T follicular helper cell (primary cell): ENCODE measurements at places on chromosomes 1 and 21.
A peak's percentile ranks its signal among the peaks of the same experiment; 100 is the strongest.

- DNase-seq = no peak
Measured at GRCh38 chr1:51623450-51623849, 6.6 kb downstream of the OSBPL9 start.

- DNase-seq = no peak
Measured at GRCh38 chr1:109912214-109912861, 1.7 kb downstream of the CSF1 start.

DNA sequence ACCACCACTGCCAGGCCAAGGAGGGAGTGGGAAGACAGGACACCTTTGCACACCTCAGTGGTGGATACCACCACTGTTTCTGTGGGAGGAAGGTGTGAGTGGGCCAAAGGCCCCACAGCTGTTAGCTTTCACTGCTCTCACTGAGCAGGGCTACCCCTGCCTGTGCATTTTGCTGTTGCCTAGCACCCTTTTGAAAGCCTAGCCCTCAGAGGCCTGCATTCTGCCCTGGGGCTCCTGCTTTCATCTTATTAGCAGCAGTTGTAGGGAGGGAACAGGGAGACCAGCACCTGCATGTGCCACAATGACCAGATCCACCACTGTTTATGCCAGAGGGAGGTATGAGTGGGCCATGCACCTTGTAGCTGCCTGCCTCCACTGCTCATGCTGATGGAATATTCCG lies 110.9 kb upstream of the C21orf91 start:
- DNase-seq = no peak

- DNase-seq = no peak
Measured at GRCh38 chr21:25191141-25191540, 416.1 kb downstream of the MRPL39 start.

GRCh38 chr1:173853074-173853473 lies 14.7 kb downstream of the GAS5 start:
- DNase-seq = no peak

GRCh38 chr21:33169359-33169758 lies 60.4 kb upstream of the IFNAR2 start:
- no peak for DNase-seq

- DNase-seq = no peak
Measured at GRCh38 chr1:221150996-221151395, 271.8 kb downstream of the HLX start.

DNA sequence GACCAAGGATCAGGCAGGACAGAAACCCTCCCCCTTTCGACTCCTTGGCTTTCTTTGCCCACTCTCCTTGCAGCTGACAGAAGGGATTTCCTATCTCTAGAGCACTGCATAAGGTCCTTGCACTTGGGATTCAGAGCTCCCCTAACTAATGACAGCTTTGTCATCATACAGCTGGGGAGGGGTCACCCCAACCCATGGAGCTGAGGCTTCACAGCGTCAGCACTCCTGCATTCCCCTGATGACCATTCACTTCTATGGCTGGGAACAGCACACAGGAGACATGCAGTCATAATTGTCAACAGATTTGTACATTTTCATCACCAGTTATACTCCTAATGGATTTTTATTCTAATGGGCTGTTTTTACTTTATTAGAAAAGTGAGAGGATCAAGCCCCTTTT lies 161.7 kb upstream of the C1orf87 start:
- DNase-seq = no peak

- DNase-seq = no peak
Measured at GRCh38 chr1:153624965-153625611, 2.2 kb downstream of the S100A13 start.

DNA sequence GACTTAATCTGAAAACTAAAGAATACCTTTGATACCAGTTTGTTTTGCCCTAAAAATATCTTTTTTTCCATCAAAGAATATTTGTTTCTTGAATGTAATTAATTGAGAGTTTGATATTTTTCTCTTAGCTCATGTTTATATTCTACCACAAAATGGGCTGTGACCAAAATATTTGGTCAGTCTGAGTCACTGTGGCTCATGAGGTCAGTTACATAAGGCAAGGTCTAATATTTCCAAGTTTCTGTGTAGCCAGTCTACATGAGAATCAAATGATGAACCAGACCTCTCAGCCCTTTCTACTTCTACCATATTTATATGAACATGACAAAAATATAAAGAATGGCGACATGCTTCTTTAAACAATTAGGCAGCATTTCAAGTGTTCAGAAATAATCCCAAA lies 83.0 kb upstream of the IVNS1ABP start:
- no peak for DNase-seq

DNA sequence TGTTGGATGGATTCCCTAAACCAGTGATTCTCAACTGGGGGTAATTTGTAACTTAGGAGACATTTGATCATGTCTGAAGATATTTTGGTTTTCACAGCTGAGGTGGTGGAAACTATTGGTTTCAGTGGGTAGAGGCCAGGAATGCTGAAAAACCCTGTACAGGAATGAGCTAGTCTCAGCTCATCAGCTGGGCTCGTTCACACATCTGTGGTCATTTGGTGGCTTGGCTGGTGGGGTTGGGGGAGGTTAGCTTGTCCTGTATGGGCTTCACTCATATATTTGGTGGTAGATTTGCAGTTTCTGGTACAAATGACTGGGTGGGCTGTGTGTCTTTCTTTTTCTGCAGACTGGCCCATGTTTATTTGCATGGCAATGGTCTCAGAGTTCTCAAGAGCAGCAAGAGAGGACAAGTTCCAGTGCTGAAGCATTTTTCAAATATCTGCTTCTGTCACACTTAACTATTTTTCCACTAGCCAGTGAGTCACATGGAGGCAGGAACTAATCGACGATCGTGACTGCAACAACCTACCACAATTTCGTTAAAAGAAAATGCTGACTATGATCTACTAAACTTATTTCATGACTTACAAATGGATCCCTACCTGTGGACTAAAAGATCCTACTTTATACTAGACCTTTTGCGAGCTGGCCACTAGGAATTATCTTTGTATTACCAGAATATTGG lies 321.7 kb upstream of the PLXNA2 start:
- DNase-seq = no peak

- no peak for DNase-seq
Measured at GRCh38 chr1:228415853-228416216, 826 bp downstream of the TRIM17 start.

DNA sequence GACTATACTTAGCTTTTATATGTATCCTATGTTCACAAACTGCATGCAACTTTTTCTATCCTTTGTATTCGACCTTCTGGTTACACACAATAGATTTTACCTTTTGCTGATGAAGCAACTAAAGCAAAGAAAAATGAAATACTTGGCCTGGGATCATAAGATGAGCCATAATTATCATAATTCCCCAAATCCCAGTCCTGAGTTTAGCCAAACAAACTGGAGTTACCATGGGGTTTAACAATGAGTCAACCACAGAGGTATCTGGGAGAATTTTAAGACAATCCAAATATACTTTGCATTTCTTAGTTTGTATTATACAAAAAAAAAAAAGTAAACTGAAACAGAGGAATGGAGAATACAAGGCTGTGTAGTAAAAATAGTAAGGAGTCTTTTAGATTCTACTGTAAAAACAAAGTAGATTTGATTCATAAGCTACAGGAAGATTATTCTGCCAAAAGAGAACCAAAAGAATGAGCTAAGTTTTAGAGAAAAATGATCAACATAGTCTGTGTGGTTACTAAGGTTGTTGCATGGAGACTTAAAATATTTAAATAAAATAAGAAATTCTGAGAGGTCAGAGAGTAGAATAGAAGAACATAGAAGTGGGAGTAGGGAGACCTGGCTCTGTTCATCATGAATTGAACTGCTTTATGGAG lies 60.4 kb upstream of the GORAB start:
- DNase-seq = no peak

DNA sequence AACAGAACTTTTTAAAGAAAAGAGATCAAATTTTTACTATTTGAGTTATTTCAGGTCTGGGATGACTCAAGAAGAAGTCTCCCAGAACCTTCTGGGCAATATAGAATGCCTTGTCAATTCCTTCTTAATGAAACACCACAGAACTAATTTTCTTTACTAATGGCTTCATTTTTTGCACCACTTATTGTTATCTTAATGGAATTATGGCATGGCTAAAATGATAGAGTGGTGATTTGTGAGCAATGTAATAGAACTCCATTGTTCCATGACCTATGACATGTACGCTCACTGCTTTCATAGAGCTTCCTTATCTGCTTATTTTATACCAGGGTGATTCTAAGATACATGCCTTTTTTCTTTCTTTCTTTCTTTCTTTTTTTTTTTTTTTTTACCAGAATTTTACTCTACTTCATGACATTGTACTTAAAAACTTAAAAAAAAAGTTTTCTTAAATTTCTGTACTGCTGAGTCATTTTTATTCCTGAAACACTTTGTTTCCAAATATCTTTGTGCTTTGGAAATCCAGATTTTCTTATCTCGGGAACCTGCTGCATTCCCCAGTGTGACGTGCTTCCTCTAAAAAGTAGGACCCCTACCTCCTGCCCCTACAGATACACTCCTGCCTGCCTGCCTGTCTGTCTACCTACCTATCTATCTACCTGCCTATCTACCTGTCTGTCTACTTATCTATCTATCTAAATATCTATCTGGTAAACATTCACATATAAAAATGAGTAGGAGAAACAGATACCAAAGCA lies 284.9 kb downstream of the PBX1 start:
- DNase-seq = no peak

- DNase-seq = peak; percentile 17
Measured at GRCh38 chr21:39441502-39442475, 3.8 kb downstream of the LCA5L start.

DNA sequence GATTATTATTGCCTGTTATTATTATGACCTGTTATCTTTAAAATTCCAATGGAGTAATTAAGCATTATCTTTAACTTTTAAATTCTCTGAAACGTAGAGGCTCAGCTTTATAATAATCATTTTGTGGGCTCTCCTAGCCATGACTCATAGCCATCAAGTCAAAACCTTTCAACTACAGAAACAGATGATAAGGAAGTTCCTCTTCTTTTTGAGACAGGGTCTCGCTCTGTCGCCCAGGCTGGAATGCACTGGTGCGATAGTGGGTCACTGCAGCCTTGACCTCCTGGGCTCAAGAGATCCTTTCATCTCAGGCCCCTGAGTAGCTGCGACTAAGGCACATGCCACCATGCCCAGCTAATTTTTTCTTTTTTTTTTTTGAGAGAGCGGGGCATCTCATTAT lies 43.5 kb downstream of the CHML start:
- no peak for DNase-seq

GRCh38 chr1:40232444-40232843 lies 15.3 kb upstream of the TMCO2 start:
- peak; percentile 23 for DNase-seq

DNA sequence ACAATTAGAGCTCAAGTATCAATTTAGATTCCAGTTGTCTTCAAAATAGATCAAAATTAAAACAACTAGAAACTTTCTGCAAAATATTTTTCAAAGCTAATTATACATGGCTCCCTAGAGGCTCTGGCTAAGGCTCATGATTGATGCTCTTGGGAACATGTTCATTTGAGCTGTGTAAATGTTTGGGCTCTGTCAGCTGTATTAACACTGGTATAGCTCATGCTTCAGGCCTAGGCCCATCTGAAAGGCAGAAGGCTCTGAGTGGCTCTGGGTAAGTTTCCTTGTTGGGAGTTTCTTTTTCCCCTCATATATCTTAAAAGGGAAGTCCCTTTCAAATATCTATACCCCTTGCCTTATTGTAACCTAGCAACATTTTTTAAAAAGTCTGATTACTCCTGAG lies 81.3 kb downstream of the UROD start:
- no peak for DNase-seq

GRCh38 chr1:40413527-40414252 lies 36.6 kb upstream of the ZFP69B start:
- DNase-seq = no peak

GRCh38 chr1:42767510-42768000 lies 506 bp downstream of the C1orf50 start:
- DNase-seq = no peak

DNA sequence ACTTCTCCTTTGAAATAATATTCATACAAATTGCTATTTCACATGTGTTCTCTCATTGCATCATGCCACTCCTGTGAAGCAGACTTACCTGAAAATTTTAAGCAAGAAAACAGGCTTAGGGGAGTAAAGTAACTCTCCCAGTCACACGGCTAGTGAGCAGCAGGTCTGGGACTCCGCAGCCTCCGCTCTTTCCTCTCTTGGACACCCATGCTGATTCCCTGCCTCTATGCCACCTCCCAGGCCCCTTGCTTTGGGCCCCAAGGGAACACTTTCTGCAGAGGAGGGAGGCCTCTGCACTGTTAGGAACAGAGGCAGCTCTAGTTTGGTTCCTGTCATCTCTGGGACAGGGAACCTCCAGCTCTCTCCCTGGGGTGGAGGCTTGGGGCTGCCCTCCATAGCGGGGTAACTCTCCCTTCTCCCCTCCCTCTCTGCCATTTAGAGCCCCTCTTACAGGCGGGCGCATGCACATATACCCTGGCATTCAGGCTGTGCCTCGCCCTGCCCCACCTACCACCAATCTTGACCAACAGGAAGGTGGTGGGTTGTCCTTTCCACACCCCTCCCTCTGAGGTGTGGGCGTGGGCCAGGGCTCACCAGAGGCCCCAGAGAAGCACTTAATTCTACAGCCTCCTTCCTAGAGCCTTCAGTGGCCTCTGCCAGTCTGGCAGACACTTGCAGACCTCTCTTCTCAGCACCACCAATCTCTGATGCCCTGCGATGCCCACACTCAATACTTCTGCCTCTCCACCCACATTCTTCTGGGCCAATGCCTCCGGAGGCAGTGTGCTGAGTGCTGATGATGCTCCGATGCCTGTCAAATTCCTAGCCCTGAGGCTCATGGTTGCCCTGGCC lies at the start of gene RXFP4:
RXFP4 (plus strand) TSS at position 646 of the 852 bp plus-strand sequence; CDS start at position 718, 72 bp downstream.
- DNase-seq = no peak

- no peak for DNase-seq
Measured at GRCh38 chr21:33202464-33203363, 27.0 kb upstream of the IFNAR2 start.

DNA sequence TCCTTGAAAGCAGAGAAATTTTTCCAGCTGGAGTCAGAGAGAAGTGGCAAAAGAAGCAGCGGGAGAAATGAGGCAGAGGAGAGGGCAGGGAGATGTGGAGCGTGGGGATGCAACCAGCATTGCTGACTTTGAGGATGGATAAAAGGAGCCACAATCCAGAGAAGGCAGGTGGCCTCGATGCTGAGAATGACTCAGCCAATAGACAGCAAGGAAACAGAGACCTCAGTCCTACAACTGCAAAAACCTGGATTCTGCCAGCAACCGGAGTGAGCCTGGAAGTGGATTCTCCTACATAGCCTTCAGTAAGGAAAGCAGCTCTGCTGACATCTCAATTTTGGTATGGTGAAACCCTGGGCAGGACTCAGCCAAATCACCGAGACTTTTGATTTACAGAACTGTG lies 128.9 kb upstream of the ATP1B1 start:
- DNase-seq = no peak

DNA sequence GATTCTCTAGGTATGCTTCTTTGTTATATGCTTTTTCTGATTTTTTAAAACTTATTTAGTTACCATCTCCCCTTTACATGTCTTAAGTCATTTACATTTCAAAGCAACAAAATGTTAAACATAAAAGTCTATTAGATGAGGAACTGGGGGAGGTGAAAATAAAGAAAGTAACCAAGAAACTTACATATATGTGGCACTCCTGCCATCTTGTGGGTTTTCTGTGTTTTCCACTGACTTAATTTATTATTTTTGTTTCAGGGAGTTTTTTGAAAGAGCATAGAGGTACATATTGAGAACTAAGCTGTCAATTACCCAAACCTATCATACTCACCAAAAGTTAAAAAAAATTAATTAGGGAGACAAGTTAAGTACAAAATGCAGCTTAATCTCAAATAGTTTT lies 1531.1 kb downstream of the MRPL39 start:
- DNase-seq = no peak
